ENCODE measurements at places on chromosomes 3 and 15. TPM values are rescaled to one million over a fixed set of nuclear protein-coding genes. Genes with fewer than 3 reads are reported as not detected.

The SLC24A5 gene
- 0.23 TPM for polyA plus RNA-seq

The PCOLCE2 gene
- polyA plus RNA-seq = 17.4 TPM

The FSTL1 gene
- polyA plus RNA-seq = 49.1 TPM

The ISLR gene
- polyA plus RNA-seq = 0.09 TPM

- H3K27ac ChIP-seq = no peak overlapping the region
- H3K4me1 ChIP-seq = 0 out of 2 replicates have a peak, but pooled peaks cover 9% of the 10 kb centered on the region
- no peak for DNase-seq
- no peaks in the 10 kb centered on the region for H3K27me3 ChIP-seq
Observed at GRCh38 chr15:88115486-88116152, 140.9 kb downstream of the NTRK3 start.

DNA sequence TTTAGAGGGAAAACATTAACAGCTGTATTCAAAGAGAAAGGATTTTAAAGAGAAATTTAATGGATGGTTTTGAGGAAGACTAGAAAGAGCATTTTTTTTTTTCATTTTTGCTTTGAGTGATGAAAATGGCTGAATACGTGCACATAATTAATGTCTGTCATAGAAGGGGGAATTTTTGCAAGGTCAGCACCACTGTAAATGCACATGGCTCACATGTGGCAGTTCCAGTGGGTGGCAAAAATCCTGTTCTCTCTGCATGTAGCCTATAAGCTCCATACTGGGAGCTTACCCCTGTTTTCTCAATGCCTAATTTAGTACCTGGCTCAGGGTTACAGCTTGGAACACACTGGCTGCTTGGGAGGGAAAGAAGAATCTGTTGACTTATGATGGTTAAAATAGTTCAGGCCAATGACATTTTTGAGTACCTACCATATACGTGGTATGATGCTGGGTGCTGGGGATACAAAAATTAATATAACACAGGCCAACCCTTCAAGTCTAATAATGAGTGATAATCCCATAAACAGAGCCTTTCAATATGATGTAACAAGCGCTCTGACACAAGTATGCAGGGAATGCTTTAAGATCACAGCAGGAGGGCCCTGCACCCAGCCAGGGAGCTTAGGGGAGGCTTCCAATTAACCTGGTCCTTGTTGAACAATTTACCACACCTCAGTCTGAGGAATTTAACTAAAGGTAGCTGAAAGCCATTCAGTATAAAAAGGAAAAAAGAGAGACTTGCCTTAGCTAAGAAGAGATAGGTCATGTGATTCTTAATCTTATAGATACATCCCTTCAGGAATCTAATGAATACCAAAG lies 33.0 kb downstream of the HSPBAP1 start:
- peak; percentile 92 for DNase-seq
- H3K4me3 ChIP-seq = no peak overlapping the region
- H3K27ac ChIP-seq = peak overlapping the region; percentile 39
- no peaks in the 10 kb centered on the region for H3K27me3 ChIP-seq
- H3K4me1 ChIP-seq = peaks cover 7% of the 10 kb centered on the region
- H3K36me3 ChIP-seq = no peaks in the 10 kb centered on the region

DNA sequence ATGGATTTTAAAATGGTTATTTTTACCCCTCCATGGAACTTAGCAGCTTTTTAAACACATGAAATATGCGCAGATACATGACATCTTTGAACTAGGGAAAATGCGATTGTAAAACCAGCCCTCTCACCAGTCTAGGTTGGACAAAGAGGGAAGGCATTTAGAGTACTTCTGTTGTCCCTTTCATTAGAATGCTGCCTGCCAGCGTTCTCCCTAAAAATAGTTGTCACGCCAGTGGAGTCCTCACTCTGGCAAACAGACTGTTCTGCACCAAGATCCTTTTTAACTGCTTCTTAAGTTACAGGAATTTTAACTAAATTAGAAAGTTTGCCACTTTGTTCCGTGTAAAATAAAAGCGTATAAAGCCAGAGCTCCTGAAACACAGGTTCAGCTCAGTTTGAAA lies 295.3 kb downstream of the VPS13C start:
- H3K4me3 ChIP-seq = no peak overlapping the region
- H3K36me3 ChIP-seq = no peaks in the 10 kb centered on the region
- DNase-seq = peak; percentile 18

DNA sequence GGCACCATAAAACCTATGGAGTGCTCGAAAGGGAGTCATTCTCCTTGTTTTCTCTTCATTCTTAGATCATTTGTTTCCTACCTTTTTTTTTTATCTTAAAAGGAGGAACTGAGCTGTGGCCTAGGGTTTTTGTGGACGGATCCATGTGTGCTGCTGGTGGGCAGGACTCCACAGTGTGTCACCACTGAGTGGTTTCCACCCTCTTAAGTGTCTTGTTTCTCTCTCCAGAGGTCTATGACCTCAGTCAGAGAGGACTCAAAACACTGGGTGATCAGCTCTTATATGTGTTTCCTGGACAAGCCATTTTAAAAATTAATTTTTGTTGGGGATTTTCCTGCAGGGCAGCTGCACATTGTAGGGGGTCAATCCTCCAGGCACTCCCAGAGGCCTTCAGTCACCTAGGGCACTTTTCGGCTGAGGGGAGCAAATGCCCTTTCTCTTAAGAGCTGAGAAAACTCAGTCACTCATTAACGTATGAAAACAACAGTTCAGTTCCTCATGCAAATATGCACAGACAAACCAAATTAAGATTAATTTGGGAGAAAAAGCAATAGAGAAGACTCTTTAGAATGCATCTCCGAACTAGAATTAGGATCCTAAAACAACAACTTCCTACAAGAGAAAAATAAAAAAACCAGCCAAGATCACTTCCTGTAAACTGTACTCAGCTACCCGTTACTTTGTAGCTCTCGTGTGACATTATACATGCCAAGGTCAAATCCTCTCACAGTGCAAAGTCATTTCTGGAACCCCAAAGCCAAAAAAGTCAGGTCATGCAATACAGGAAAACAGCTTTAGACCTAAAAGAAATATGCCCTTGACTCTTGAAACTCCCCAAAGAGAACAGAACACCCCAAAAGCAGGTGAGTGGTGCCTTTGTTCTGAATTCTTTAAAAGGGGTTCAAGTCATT lies 27.6 kb upstream of the FAM3D start:
- H3K4me3 ChIP-seq = no peak overlapping the region
- H3K4me1 ChIP-seq = no peaks in the 10 kb centered on the region
- H3K27ac ChIP-seq = no peak overlapping the region
- H3K27me3 ChIP-seq = no peaks in the 10 kb centered on the region

DNA sequence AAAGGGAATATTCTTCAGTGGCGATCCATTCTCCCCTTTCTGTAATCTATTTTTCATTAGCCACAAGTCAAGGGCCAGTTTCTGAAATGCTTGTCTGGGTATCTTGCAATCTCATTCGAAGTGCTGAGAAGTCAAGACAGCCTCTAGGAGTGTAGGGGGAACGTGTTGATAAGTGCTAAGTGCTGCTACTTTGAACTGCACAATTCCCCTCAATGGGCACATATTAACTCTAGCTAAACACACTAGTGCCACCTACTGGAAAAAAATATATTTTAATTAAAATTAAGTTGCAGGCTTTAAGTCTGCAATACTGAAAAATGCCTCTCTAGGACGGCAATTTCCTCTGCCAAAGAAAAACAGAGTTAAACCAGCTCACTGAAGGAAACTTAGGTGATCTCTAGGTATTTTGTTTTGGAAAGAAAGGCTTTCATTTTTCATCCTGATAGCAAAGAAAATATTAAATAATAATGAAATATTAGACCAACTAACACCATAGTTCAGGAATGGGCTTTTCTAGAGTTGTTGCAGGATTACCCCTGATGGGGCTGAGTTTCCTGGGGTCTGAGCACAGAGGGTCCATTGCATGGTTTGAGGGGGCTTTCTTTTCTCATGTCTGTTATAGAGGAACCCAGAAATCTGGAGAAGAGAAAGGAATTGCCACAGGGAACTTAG lies 181.9 kb upstream of the KBTBD8 start:
- H3K36me3 ChIP-seq = no peaks in the 10 kb centered on the region
- no peaks in the 10 kb centered on the region for H3K27me3 ChIP-seq

GRCh38 chr15:63917588-63918316 lies 84.0 kb upstream of the HERC1 start:
- no peak overlapping the region for H3K4me3 ChIP-seq
- H3K4me1 ChIP-seq = peaks cover 17% of the 10 kb centered on the region
- peak overlapping the region; percentile 59 for H3K27ac ChIP-seq
- no peaks in the 10 kb centered on the region for H3K27me3 ChIP-seq
- DNase-seq = no peak
- no peaks in the 10 kb centered on the region for H3K36me3 ChIP-seq

DNA sequence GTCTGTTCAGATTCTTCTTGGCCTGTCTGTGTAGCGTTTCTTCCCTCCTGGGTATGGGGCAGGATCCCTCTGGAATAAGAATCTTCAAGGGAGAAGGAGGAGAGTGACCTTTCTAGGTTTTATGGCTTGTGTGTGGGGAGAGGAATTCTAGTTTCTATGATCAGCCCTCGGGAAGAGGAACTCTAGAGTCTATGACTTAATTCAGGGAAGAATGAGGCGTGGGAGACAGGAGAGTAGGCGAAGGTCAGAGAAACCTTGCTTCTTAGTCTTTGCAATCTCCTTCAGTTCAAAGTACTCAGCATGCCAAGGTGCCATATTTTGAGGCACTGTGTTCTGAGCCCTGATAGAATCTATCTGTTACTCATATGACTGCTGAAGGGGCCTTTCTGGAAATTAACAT lies 99.2 kb upstream of the C3orf80 start:
- DNase-seq = no peak
- no peak overlapping the region for H3K4me3 ChIP-seq
- no peaks in the 10 kb centered on the region for H3K36me3 ChIP-seq
- peaks cover 6% of the 10 kb centered on the region for H3K4me1 ChIP-seq

DNA sequence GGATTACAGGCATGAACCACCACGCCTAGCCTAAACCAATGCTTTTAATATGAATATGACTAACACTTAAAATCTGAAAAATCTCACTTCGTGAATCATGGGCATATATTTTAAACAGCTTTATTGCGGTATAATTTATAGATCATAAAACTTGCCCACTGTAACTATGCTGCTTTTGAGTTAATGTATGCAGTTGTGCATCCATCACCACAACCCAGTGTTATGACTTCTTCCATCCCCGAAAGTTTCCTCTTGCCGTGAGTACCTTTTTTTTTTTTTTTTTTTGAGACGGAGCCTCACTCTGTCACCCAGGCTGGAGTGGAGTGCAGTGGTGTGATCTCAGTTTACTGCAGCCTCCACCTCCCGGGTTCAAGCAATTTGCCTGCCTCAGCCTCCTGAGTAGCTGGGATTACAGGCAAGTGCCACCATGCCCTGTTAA lies 7.1 kb downstream of the KAT2B start:
- no peak overlapping the region for H3K4me3 ChIP-seq
- no peaks in the 10 kb centered on the region for H3K27me3 ChIP-seq
- DNase-seq = no peak
- no peak overlapping the region for H3K27ac ChIP-seq
- H3K4me1 ChIP-seq = no peaks in the 10 kb centered on the region

- no peak for DNase-seq
- 0 out of 2 replicates have a peak overlapping the region, but pooled peaks have one; percentile 27 for H3K27ac ChIP-seq
- peaks cover 7% of the 10 kb centered on the region for H3K36me3 ChIP-seq
Observed at GRCh38 chr3:43343185-43343584, 56.8 kb downstream of the SNRK start.

DNA sequence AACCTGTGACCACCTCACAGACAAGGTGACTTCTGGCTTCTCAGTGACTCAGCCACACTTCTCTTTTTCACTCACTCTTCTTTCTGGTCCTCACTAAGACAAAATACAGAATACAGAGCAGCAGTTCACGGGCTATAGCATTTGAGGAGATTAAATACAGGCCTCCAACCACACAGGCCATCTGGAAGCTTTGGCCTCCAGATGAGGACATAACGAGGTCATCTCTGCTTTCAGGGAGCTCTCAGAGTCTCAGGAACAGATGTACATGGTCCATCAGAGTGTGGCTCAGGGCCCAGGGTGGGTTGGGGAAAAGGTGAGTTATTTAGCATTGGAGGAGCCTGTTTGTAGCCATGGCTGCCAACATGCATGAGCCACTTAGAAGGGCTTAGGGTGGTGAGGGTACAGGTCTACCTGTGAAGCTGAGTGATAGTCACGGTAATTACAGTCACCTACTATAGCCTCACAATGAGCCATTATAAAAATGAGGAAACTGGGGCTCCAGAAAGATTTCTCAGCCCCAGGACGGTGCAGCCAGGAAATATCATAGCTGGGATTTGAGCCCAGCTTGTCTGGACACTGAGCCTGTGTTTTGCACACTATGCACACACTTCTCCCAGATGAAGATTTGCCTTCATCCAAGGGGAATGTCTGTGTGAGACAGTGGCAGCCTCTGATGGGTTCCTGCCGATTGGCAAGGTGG lies 159.8 kb upstream of the CTDSPL start:
- no peak for DNase-seq
- no peak overlapping the region for H3K27ac ChIP-seq
- no peaks in the 10 kb centered on the region for H3K36me3 ChIP-seq
- no peaks in the 10 kb centered on the region for H3K4me1 ChIP-seq
- no peak overlapping the region for H3K4me3 ChIP-seq

All from GM23338 (cell line).